ENCODE measurements at places on chromosomes 7 and 10.

DNA sequence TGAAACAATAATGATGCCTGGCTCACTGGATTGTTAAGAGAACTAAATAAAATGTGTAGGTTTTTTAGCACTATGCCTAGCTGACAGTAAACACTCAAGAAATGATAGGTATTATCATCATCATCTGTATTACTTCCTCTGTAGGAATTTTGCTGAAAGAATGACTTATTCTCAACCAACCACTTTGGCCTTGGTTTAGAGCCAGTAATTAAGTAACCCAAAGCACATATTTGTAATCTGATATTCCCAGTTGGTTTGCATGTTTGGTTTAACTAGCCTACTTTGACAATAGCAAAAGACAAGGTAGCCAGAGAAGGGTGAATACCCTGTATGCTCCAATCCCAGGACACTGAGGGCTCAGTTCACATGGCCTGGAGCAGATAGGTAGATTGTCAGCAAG, 34.4 kb downstream of the BCAP29 start:
- no peak for DNase-seq

DNA sequence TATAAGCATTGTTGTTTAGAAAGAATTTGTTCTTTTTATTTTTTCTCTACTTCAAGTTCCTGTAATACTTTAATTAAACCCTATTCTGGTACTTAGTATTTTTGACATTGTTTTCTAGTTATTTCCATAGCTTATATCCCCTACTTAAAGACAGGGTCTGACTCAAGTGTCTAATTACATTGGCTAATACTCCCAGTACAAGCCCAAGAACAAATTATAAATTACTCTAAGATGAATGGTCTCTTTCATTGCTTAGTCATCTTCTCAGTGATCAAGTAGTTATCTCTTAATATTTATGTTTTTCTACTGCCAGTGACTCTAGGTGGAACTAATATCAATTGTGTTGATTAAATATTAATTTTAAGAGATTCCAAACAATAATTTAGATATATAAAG, 21.6 kb downstream of the AHR start:
- no peak for DNase-seq

DNA sequence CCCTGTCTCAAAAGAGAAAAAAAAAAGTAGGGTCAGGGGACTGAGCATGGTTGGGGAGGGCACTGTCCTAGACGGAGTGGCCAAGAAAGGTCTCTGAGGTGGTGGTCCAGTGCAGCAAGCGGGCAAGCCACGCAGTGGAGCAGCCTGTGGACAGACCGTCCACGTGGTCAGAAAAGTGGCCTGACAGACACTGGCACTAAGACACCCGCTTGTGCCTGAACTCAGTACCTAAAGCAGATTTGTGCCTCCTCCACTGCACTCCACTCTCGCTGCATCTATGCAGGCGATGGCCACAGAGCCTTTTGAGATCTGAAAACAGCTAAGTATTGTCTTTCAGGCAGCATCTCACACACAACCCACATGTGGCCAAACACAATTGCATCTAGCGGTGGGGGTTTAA, 8.8 kb downstream of the ASB10 start:
- no peak for DNase-seq

DNA sequence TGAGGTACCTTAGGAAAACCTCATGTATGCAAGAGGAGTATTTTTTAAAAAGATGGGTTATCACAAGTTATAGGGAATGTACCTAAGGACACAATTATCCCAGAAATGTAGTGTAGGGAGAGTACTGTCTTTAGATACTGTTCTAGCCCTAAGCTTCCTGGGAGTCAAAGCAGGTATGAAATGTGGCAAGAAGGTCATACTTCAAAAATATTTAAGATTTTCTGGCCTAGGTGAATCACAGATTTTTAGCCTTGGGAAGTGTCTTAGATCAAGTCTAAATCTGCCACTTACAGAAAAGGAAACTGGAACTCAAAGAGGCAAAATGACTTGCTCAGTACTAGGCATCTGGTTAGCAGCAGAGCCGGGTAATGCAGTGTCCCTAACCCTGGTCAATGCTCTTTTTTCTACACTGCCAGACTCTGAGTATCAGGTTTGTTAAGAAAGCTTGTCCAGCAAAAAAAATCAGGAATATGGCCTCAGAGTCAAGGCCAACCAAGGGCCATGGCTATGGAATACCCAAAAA, 13.9 kb downstream of the PIK3AP1 start:
- no peak for DNase-seq

DNA sequence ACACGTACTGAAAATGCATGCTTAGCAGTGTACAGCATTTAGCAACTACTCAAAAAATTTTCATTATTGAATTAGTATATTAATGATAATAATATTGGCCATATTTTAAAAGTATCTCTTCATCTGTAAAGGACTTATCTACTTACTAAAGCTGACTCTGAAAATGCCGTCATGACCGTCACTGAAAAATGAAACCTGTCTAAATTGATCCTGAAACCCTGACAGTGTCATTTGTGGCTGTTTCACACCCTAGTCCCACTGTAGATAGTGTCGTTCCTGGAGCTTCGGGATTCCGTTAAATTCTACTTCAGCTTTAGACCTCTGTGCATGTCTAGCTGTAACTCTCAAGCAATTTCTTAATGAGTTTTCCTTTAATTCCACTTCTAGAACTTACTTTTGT, 35.8 kb upstream of the EZH2 start:
- no peak for DNase-seq

DNA sequence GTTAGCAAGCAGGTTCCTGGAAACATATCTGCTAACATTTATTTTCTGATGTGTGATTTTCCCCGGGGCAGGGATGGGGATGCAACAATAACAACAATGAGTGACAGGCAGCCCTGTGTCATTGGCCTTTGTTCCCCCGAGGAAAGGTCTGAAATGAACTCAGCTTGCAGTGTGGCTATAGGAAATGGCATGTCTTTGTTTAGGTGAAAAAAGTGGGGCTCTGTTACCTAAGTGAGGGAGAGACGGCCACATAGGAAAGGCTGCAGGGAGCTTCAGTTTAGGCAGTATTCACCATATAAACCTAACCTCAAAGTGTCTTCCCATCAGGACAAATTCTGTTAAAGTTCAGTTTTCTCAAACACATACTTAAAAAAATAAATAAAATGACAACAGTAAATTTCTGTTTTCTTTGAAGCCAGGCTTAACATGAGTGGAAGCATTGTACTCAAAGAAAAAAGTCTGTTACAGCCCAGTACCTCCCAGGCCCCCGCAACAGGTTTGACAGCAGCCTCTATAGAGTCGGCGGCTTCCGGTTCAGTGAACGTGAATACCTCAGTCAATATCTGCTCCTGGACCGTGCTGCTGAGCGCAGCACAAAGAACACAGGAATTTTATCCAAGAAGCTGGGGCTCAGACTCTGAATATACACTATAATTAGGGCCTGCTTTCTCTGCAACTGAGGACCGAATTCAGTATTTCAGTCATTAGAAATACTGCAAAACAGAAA, 168.3 kb downstream of the GLI3 start:
- DNase-seq = no peak

GRCh38 chr10:6050801-6051445, 11.2 kb downstream of the IL2RA start:
- DNase-seq = no peak

DNA sequence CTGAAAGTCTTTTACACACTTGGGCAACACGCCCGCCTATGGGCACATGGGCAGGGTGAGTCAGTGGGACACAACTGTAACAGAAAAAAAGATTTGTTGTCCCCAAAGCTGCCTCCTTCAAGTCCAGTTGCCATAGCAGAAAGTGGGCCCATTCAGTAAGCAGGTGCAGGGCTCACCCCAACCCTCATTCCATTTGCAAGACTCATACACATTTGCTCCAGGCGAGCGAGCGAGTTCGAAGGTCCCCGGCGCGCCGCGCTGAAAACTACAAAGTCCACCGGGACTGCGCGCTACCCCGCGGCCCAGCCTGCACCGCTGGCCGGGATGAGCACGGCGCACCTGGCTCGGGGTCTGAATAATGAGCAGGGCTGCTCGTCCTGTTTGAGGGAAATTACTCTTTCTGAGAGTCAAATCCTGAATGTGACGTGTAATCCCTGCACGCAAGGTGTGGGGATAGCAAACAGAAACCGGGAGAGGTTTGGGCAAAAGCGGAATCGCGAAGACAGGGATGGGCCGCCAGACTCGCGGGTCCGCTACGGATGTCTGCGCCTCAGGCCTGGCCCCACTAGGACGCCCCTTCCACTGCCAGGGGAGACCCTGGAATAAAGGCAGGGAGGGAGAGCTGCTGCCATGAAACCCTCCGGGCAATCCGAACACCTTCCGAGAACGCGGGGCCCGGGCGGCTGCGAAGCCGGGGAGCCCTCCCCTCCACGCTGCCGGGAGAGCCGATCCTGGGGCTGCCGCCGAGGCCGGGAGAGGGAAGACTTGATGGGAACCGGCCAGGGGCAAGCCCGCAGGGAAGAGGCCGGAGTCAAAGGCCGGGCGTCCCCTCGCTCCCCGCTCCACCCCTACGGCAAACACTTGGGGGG, 982 bp downstream of the COBL start:
- DNase-seq = no peak

DNA sequence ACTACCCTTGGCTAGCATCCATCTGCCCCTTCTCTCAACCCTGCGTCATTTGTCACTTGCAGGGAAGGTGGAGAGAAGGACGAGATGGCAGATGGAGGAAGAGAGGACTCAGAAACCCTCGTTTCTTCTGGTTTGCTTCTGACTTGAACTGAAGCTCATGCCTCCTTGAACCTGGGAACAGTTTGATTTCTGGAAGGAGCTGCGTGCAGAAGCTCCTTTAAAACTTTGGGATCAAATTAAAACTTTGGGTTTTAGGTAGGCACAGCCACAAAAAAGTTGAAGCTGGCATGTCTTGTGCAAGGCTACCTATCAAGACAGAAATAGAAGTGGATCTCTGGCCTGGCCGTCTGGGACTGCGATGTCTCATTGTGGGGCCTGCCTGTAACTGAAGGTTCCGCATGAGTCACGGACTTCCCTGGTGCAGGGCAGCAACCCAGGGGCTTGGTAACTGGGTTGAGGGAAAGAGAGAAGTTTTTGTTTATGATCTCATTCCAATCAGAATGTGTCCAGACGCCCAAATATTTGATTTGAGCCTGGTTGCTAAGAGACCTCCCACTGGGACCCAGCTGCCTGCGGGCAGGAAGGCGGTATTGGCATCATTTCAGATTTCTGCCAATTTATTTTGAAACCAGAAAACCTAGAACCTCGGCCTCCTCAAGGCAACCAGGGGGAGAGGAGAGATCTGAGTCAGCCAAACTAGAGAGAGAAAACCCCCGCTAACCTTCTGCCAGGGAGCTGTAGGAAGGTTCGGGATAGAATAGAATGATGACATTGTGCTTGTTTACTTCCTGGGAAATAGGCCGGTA, 15.8 kb upstream of the CAMK1D start:
- peak; percentile 15 for DNase-seq

GRCh38 chr7:126658684-126659083, 594.1 kb downstream of the GRM8 start:
- no peak for DNase-seq

GRCh38 chr7:79615871-79616640, 162.6 kb upstream of the MAGI2 start:
- no peak for DNase-seq

- DNase-seq = no peak
Measured at GRCh38 chr10:107546284-107546683, 381.8 kb upstream of the SORCS1 start.

GRCh38 chr7:44561481-44561880, 12.2 kb downstream of the DDX56 start:
- no peak for DNase-seq

DNA sequence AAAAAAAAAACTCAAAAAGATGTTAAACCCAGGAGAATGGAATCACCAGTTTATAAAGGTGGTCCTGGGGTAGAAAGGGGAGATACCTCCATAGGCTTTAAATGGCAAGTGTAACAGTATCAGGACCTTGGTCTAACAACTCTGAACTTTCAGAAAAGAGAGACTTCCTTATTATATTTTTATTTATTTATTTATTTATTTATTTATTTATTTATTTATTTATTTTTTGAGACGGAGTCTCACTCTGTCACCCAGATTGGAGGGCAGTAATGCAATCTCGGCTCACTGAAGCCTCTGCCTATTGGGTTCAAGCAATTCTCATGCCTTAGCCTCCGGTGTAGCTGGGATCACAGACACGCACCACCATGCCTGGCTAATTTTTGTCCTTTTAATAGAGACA, 12.4 kb downstream of the HIBADH start:
- DNase-seq = no peak

- DNase-seq = peak; percentile 12
Measured at GRCh38 chr10:103197174-103197573, 4.1 kb upstream of the NT5C2 start.

DNA sequence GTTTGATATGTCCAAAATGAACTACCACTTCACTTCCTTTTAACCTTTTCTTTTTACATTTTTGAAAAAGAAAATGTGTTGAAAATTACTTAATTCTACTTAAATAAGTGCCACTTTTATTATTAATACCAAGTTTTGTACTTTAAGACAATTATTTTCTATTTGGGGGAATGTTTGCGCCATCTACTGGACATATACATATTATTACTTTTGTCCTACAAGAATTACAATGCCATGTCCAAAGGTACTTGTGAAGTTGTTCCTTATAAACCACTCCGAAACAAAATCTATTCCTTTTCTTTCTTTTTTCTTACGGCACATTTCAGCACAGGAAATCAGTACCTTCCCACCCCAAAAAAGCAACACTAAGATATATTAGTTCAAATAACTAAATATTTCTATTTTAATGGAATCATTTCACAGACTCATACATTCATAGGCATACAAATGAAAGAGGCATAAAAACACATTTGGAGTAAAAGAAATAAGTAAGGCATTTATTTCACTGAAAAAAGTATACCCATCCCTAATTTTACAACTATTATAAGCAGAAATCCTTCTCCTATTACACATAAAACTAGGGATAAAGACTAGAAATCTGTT, 169.9 kb downstream of the RNF133 start:
- DNase-seq = no peak

- no peak for DNase-seq
Measured at GRCh38 chr7:132878204-132878919, 203.5 kb downstream of the CHCHD3 start.

GRCh38 chr7:106668861-106669524, 8.0 kb upstream of the CCDC71L start:
- DNase-seq = no peak

GRCh38 chr10:75395932-75396630, 5.5 kb downstream of the ZNF503 start:
- DNase-seq = no peak

- no peak for DNase-seq
Measured at GRCh38 chr10:59397961-59398360, 35.6 kb upstream of the FAM13C start.

GRCh38 chr10:47454008-47454779, 29.7 kb downstream of the ANXA8 start:
- no peak for DNase-seq

DNA sequence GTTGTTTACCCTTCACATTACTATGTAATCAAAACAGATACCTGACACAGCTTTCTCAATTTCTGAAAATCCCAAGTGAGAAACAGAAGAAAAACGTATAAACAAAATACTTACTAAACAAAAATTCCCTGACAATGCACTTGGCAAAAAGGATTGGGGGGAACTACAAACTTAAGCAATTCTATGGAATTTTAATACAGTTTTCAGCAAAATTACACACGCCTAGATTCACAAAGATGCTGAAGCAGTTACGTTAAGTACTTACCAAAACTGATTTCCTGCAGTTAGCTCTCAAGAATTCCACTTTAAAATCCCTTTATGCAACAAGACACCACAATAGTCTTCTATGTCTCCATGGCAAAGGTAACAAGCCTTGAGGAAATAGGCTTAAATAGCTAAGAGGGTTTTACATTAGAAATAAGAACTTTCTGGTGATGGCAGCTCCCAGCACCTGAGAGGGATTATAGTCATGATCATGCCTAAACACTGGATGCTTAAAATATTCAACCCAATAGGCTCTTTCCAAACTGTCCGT, 10.8 kb downstream of the TOMM7 start:
- DNase-seq = no peak

GRCh38 chr7:51090411-51090810, 226.2 kb downstream of the COBL start:
- DNase-seq = no peak
